ENCODE measurements at places on chromosomes 3 and 15.

- no peak overlapping the region for H3K27ac ChIP-seq
- no peaks in the 10 kb centered on the region for H3K27me3 ChIP-seq
- no peak overlapping the region for H3K4me3 ChIP-seq
- no peaks in the 10 kb centered on the region for H3K4me1 ChIP-seq
- H3K36me3 ChIP-seq, result no peaks in the 10 kb centered on the region
Measured at GRCh38 chr3:127711021-127711695, 38.4 kb downstream of the ABTB1 start.

DNA sequence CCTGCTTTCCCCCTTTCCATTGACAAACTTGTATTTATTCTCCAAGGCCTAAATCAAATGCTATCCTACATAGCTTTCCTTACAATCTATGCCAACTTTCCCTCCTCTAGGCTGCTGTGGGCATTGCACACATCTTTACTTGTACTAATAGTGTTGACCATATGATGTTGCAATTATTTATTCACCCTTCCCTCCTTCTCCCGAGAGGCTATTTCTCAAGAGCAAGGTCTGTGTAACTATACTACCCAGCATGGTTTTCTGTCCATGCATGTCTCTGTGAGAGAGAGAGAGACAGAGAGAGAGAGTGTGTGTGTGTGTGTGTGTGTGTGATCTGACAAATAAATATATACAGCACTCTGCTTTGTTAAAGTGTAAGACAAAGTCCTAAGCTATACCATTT is 63.8 kb downstream of the GTPBP8 start:
- H3K27ac ChIP-seq, result no peak overlapping the region
- peaks cover 6% of the 10 kb centered on the region for H3K4me1 ChIP-seq
- no peak overlapping the region for H3K4me3 ChIP-seq
- no peaks in the 10 kb centered on the region for H3K36me3 ChIP-seq
- no peaks in the 10 kb centered on the region for H3K27me3 ChIP-seq
- no peak for DNase-seq

DNA sequence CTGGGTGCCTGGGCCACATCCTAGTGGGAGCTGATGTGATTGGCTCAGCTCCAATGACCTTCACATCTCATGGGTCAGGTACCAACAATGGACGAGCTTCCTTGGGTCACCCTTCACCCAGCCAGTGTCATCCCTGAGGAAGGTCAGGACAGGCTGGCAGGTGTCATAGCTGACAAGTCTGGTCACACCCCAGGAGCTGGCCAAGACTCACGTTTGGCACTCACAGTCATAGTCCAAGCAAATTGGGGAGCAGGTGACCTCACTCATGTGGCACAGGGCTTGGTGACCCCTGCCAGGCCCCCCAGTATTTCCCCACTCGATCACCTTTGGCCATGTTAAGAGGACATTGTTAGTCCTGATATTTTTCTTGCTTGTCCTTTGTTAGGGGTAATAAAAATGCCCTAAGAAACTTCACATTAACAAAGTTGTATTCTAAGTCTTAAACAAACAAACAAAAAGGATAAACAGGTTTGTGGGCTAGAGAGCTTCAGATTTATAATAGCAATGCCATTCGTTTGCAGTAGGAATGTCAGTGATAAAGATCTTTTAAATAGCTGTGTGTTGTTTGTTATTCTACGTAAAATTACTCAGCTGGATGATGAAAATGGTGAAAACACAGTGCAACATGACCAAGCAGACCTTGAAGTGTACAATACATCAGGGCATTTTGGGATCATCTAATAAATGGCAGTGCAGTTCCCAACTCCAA is 79.5 kb upstream of the POMGNT2 start:
- no peak for DNase-seq
- H3K36me3 ChIP-seq, result no peaks in the 10 kb centered on the region
- peaks cover 22% of the 10 kb centered on the region for H3K4me1 ChIP-seq

DNA sequence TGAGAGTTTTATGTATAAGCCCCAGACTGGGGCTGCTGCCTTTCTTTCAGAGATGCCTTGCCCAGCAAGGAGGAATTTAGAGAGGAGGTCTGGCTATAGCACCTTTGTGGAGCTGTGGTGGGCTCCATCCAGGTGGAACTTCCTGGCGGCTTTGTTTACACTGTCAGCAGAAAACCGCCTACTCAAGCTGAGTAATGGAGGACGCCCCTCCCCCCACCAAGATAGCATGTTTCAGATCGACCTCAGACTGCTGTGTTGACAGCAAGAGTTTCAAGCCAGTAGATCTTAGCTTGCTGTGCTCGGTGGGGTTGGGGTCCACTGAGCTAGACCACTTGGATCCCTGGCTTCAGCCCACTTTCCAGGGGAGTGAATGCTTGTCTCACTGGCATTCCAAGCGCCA is 155.6 kb downstream of the STXBP5L start:
- no peaks in the 10 kb centered on the region for H3K27me3 ChIP-seq
- no peaks in the 10 kb centered on the region for H3K4me1 ChIP-seq
- no peak overlapping the region for H3K4me3 ChIP-seq
- H3K27ac ChIP-seq, result no peak overlapping the region
- no peak for DNase-seq

DNA sequence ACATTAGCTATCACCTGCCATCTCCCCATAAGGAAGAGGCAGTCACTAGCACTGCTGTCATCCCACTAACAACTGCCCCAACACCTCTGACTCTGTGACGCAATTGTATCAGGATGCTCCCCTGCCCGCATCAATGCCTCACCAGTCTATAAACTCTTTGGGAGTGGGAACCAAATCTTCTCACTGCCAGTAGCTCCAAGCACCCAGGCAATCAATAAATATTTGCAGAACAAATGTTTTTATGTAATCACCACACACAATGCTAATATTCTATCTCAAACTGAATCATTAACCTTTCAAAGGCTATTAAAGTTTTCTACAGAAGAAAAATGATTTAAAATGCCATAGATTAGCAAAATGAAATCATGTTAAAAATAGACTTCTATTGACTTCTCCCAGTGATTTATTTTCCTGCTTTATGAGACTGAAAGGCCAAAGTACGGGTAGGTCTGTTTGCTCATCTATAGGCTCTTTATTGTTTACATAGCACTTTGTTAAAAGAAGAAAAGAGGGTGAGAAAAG is 131.3 kb downstream of the PLD1 start:
- H3K4me1 ChIP-seq, result no peaks in the 10 kb centered on the region
- H3K27me3 ChIP-seq, result no peaks in the 10 kb centered on the region
- H3K4me3 ChIP-seq, result no peak overlapping the region
- H3K36me3 ChIP-seq, result no peaks in the 10 kb centered on the region
- no peak for DNase-seq
- no peak overlapping the region for H3K27ac ChIP-seq

DNA sequence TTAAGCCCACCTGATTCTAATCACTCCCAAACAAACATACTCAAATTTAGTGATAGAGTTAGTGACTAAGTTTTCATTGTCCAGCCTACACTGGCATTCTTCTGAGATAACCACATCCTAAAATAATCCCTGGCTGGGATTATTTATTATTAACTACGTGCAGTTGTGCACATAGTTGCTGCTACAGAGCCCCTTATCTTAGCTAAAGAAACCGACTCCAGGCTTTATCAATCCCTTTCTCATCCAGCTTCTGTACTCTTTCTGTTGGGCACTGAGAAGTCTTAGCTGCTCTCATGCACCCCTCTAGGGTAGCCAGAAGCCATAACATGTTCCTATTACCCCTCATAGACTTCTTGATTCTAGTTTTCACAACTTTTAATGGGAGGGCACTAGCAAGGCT is 208.7 kb downstream of the MBNL1 start:
- DNase-seq, result no peak
- peaks cover 2% of the 10 kb centered on the region for H3K4me1 ChIP-seq
- peaks cover 3% of the 10 kb centered on the region for H3K27me3 ChIP-seq
- no peaks in the 10 kb centered on the region for H3K36me3 ChIP-seq
- H3K27ac ChIP-seq, result no peak overlapping the region
- no peak overlapping the region for H3K4me3 ChIP-seq

DNA sequence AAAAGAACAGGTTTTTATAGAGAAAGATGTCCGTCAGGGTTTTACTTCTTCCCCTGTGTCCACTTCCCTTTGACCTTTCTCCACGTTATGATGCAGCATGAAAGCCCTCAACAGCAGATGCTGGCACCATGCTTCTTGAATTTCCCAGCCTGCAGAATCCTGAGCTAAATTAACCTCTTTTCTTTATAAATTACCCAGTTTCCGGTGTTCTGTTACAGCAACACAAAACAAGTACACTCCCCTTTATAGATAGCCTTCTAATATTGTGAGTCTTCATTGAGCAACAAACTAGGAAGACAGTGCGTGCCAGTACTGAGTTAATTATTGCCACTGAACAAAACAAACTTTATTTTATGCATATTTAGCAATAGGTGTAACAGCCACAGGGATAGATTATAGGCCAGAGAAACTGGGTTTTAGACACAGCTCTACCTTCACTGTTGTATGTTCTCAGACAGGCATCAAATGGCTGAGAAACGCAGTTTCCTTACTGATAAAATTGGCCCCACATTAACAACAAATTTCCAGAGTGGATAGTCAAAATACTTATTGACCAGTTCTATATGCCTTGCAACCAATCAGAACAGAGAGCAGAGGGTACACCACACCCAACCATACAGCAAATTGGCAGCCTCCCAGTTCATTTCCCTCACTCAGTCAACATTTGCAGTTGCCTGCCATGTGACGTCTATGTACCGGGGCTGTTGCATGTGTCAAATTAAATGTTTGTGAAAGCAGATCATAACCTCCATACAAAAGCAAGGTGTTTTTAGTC is 14.4 kb upstream of the TBL1XR1 start:
- DNase-seq, result no peak
- H3K27ac ChIP-seq, result no peak overlapping the region
- H3K27me3 ChIP-seq, result no peaks in the 10 kb centered on the region
- H3K4me1 ChIP-seq, result no peaks in the 10 kb centered on the region

DNA sequence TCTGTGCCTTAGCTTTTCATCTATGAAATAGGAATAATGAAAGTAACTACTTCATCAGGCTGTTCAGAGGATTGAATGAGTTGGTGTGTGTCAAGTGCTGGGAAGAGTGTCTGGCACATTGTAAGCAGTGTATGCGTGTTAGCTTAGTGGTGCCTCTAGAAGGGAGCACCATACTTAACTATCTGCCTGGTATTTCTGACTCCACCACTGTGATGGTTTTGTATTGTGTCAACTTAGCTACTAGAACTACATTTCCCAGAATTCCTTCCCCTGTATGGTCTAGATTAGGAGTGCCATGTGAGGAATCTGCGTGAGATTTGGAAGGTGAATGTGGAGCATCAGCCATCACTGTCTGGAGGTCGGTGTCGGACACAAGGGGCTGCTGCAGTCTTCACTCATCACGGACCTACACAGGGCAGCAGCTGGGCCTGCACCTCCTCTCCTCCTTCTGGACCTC is 115.4 kb upstream of the GALNT15 start:
- DNase-seq, result no peak
- no peaks in the 10 kb centered on the region for H3K27me3 ChIP-seq
- no peaks in the 10 kb centered on the region for H3K4me1 ChIP-seq

- no peaks in the 10 kb centered on the region for H3K36me3 ChIP-seq
- no peaks in the 10 kb centered on the region for H3K27me3 ChIP-seq
- H3K4me3 ChIP-seq, result no peak overlapping the region
- H3K4me1 ChIP-seq, result no peaks in the 10 kb centered on the region
- no peak for DNase-seq
Measured at GRCh38 chr3:64619216-64619615, 68.6 kb downstream of the ADAMTS9 start.

GRCh38 chr15:33137101-33137500 is 57.4 kb downstream of the FMN1 start:
- H3K27ac ChIP-seq, result no peak overlapping the region
- no peaks in the 10 kb centered on the region for H3K4me1 ChIP-seq
- no peak for DNase-seq
- no peaks in the 10 kb centered on the region for H3K36me3 ChIP-seq
- H3K27me3 ChIP-seq, result no peaks in the 10 kb centered on the region

DNA sequence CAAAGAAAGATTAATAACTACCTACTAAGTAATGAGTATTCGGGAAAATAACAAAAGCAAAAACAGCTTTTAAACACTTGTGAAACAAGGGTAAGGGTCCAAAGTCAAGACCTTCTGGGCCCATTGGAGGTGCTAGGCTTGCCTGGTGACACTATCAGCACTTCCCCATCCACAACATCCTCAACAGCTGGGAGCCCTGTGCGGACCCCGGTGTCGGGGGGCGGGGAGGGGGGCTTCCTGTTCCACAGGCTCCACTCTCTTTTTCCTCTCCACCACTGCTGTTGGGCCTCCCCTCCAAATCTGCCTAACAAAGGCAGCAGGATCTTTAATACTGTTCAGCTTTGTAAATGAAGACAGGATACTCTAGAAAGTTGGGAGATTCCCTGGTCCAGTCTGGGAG is 21.6 kb downstream of the NGRN start:
- no peak overlapping the region for H3K4me3 ChIP-seq
- H3K27me3 ChIP-seq, result no peaks in the 10 kb centered on the region
- H3K36me3 ChIP-seq, result no peaks in the 10 kb centered on the region
- H3K27ac ChIP-seq, result no peak overlapping the region

DNA sequence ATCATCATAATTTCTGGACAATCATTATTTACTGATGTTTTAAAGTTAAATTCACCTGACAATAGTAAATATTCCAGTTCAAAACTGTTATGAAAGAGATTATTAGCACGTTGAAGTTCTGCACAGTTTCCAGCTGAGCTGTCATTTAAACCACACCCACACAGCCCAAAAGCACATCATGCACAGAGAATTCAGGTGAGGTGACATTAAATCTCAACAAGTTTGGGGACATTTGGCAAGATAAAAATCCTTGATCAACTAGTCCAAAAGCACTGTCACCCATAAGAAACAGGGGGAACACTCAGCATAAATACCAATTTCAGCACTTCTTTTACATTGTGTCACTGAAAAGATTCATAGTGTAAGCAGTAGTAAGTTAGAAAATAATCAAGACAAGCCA is 6.9 kb downstream of the NCEH1 start:
- H3K27me3 ChIP-seq, result no peaks in the 10 kb centered on the region
- H3K36me3 ChIP-seq, result no peaks in the 10 kb centered on the region
- H3K27ac ChIP-seq, result no peak overlapping the region
- peaks cover 6% of the 10 kb centered on the region for H3K4me1 ChIP-seq
- no peak overlapping the region for H3K4me3 ChIP-seq

DNA sequence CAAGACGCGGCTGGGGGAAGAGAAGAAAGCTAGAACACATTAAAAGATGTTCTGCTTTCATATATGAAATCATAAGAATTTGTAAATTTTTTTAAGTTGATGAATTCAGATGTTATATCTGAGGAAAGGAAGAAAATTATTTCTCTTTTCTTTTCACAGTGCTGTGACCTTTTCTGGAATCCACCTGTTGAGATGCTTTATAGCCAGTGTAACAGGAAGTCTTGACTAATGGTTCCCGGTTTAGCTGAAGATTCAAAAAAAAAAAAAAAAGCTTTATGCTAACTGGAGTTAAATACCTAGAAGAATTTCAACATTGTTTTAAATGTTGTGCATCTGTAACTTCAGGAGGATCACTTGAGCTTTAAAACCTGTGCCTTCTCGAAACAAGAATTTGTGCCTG is 9.9 kb downstream of the GTPBP8 start:
- no peak overlapping the region for H3K4me3 ChIP-seq
- no peaks in the 10 kb centered on the region for H3K27me3 ChIP-seq
- H3K36me3 ChIP-seq, result peaks cover 76% of the 10 kb centered on the region

GRCh38 chr3:78645628-78646310 is 1122.0 kb downstream of the ROBO1 start:
- H3K36me3 ChIP-seq, result no peaks in the 10 kb centered on the region
- H3K4me3 ChIP-seq, result no peak overlapping the region
- H3K27me3 ChIP-seq, result no peaks in the 10 kb centered on the region
- no peak overlapping the region for H3K27ac ChIP-seq
- no peak for DNase-seq
- no peaks in the 10 kb centered on the region for H3K4me1 ChIP-seq
